ENCODE measurements at places on chromosomes 12 and 14. TPM values are rescaled to one million over a fixed set of nuclear protein-coding genes. Genes with fewer than 3 reads are reported as not detected.
A peak's percentile ranks its signal among the peaks of the same experiment; 100 is the strongest.

MYF6 gene
- total RNA-seq: not detected

MANSC4 gene
- total RNA-seq: not detected

GRCh38 chr14:59870277-59871165, at the start of gene RTN1:
Gene RTN1, minus strand, starts transcription at chr14:59870776. Its CDS starts 146 bp downstream, at chr14:59870630.
- DNase-seq: peak; percentile 50

GRCh38 chr12:93097417-93097816, 168.3 kb upstream of the EEA1 start:
- DNase-seq: no peak

- DNase-seq: peak; percentile 32
These were observed 531.3 kb downstream of the GALC start for GRCh38 chr14:87461704-87462103.

GRCh38 chr14:91985008-91985407, 37.5 kb upstream of the FBLN5 start:
- DNase-seq: peak; percentile 6

DNA sequence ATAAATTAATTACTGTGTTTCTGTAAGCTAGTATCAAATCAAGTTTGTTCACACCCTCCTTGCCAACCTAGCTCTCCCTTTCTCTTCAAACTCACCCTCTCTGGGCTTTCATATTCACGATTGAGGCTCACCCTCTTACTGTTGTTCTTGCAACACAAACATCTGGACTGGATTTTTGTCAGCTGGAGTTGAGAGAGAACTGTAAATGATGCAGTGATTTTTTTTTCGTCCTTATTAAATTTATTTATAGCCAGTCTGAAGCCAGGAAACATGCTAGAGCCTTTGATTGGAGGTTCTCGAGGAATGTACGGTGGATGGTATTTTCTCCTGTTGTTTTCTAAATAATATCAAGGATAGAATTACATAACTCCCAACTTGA, 485.1 kb downstream of the ZFP36L1 start:
- DNase-seq: no peak

DNA sequence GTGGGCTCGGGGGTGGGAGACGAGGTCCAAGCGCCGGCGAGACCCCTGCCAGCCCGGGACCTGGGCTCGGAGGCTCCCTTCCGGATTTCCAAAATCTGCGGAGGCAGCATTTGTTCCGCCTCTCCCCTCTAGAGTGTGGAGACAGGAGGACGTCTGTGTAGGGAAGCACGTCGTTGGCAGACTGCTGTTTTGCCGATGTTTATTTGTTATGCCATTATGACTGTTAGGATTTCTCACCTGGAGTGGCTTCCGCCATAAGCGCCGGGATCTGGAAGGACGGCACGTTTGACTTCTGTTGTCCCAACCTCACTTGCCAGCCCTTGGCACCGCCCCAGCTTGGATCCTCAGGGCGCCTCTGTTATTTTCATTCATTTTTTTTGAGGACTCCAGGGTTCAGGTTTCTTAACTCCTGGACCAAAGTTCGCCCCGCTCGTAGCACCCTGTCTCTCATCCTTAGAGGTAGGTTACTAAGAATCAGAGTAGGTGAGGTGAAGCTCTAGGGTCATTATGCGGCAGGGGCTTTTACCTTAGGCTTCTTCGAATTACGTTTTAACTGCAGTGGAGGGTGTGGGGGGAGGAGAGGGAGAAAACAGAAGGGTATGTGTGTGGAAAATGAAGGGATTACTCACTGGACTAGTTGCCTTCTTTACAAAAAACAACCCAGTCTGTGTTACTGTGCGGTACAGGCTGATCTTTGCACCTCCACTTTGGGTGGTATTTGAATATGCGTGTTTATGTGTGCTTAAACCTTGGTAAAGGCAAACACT, 547 bp upstream of the PYGL start:
- DNase-seq: peak; percentile 72

- no peak for DNase-seq
These were observed 206.8 kb upstream of the BCL2L14 start for GRCh38 chr12:11863988-11864387.

- DNase-seq: no peak
These were observed 201.6 kb upstream of the NOS1 start for GRCh38 chr12:117563007-117563406.
